NCI-H82 (cell line): ENCODE measurements at places on chromosomes 16 and 17.
A peak's percentile ranks its signal among the peaks of the same experiment; 100 is the strongest.

GRCh38 chr16:87431926-87432325 is 39.8 kb downstream of the MAP1LC3B start:
- no peak for DNase-seq

DNA sequence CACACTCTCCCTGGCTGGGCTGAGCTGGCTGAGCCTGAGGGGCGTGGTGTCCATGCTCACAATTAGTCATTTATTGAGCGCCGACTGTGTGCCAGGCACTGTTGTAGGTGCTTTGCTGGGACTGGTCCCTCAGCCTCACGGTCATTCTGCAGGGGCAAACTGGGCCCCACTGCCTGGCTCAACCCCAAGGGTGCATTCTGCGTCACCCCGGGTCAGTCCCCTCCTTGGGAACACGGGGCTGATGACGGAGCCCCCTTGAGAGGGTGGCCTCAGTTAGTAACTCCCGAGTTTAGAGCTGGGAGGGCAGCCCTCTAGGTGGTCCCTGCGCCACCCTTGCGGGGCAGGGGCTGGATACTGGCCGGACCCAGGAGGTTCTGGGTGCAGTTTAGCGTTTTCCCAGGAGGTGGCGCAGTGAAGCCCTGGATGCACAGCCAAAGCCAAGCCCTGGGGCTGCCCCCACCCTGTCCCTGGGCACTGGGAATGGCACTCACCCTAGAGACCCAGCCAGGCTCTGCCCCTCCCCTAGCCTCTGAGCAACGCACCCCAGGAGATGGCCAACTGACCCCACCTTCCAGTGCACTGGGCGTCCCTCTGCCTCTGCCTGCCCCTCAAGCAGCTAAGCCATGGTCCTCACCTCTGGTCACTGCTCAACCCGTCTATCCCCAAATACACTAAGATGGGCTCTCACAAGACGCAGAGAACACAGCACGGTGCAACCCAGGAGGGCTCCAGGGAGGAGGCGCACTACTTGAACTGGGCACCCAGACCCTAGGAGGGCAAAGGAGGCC is 243.2 kb upstream of the GSE1 start:
- peak; percentile 66 for DNase-seq

DNA sequence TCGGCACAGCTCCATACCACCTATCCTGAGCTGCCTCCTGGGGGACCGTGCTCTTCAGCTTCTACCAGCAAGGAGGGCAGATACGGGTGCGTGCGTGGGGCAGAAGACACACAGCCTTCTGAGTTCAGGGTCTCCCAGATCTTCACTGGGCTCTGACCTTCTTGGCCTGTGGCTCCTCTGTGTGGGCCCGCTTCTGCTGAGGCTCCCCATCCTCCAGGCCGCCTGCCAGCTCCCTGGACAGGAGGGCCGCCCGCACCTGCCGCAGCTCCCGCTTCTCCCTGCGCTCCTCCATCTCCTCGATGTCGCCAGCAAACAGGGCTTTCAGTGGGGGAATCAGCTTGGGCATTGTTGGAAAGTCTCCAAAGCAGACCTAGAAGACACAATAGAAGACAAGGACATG is 25.2 kb downstream of the ELAC2 start:
- DNase-seq = no peak

GRCh38 chr17:81249223-81250040 is 10.3 kb downstream of the NDUFAF8 start:
- DNase-seq = peak; percentile 56

DNA sequence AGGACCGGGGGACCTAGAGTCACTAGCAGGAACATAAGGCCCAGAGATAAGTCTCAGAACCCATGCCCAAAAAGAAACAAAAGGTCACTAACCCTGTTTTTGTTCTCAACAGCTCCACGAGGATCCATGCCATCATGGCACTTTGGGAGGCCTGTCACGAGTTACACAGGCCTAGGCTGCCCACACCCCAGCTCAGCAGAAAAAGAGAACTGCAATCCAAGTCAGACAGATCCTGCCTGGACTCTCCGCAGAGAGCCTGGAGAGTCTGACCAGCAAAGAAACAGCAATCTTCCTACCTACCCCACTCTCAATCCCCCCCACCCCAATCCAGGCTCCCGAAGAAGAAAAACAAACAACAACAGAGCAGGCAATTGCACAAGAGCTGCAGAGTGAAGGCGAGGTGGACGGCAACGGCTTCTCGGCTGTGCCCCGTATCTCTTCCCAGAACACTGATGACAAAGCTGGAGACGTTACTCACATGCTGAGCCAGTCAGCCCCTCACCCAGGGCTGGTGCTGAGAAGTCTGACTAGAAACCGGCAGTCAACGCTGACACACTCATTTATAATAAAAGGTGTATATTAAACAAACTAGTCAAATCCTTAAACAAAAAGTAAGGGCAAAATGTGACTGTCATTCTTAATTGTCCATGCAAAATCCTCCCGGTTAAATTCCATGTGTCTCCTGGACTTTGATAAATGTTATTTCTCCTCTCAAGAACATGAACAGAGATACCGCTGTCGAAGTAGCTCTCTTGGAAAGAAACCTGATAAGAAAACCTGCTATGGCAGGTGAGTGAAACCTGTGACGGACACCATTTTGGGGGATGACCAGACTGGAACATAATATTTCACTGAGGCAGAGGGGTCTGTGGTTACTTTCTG is 89.3 kb downstream of the SMG6 start:
- DNase-seq = no peak

- no peak for DNase-seq
Observed at GRCh38 chr16:81384006-81384405, 60.6 kb upstream of the CMIP start.

- no peak for DNase-seq
Observed at GRCh38 chr17:32604966-32605365, 118.2 kb downstream of the CDK5R1 start.

DNA sequence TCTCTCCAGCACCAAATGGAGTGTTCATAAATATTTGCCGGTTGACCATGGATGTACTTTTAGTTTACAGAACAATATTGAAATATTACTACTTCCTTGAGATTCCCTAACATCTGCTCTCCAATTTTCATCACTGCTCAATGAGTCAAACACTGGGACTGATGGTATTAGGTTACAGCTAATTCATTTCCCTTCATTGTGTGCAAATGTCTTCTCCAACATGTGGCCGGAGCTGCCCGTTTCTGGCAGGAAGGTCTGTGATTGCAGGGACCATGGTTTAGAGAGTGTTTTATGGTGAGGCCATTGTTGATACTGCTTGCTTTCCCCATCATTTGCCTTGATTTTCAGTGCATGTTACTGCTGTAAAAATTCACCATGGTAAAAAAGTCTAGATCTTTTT is 209.3 kb downstream of the HS3ST3B1 start:
- DNase-seq = no peak

GRCh38 chr17:76254275-76254674 is 10.9 kb upstream of the UBALD2 start:
- no peak for DNase-seq

DNA sequence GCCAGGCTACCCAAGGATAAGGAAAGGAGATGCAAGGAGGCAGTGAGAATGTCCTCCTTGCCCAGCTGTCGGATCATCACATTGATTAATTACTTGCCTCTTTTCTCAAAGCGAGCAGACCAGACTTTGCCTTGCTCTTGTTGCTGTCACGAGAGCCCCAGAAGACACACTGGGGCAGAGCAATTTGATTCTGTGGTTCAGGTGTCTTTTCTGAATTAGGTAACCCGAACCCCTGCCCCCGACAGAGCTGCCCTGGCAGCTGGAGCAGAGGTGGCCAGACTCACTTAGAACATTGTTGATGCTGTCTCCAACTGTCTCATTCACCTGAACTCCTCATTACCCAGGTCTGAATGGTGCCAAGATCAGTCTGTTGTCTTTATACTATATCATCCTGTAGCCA is 34.3 kb downstream of the VAT1L start:
- DNase-seq = peak; percentile 35

DNA sequence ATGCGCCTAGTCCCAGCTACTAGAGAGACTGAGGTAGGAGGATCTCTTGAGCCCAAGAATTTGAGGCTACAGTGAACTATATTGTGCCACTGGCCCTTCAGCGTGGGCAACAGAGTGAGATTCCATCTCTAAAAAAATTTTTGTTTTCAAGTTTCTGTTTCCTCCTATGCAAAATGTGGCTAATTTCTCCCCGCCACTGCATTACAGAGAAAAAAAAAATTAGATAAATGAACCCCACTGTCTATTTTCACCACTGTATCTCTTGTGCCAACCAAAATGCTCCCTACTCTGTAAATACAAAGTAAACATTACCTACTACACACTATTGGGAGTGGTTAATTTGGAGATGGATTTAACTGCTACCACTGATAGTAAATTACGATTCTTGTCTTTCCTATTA is 2.0 kb downstream of the MARF1 start:
- no peak for DNase-seq

GRCh38 chr17:40327735-40328385 is 18.9 kb downstream of the RARA start:
- DNase-seq = no peak

- DNase-seq = no peak
Observed at GRCh38 chr17:50447870-50448595, 20.6 kb downstream of the CHAD start.

DNA sequence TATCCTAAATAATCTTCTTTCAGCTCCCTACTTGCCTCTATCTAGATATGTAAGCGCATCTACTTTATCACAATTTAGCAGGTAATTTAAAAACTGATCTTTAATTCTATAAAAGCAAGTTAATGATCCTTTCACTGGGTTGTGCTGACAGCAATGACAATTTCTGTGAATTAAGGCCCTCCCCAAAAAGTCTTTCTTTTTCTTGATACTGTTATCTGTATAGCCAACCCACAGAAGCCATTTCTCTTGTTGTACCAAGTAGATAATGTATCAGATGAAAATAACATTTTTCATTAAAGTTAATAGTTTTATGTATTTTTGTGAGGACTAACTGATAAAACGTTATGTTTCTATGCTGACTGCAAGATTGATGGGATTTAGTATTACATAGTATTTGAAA is 3.8 kb downstream of the ZPBP2 start:
- DNase-seq = no peak

DNA sequence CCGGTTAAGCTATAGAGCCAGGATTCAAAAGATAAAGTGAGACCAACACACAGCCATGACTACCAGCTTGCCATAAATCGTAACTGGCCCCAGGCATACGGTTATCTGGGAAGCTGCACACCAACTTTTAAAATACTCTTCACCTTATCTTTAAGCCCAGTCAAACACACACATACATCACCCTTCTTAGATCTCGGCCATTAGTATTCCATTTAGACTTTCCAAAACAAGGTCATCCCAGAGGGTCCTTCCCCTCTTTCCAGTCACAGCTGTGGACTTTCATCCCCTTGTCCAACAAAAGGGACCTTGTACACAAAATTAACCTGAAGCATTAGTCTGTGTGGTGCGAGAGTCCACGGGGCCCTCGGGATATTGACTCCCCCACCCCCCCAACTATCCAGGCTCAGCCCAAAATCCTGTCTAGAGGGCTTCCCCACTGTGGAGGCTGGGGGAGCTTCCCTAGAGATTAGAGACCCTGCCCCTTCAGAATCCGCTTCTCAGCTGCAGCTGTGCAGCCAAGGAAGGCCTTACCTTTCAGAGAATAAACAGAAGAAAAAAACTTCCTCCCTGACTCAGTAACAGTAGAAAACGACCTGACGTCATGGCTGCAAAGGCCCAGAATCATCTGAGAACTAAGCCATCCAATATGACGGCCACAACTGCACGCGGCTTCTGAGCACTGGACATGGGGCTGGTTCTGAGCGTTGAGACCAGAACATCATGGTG is 9.9 kb downstream of the ZFHX3 start:
- no peak for DNase-seq

DNA sequence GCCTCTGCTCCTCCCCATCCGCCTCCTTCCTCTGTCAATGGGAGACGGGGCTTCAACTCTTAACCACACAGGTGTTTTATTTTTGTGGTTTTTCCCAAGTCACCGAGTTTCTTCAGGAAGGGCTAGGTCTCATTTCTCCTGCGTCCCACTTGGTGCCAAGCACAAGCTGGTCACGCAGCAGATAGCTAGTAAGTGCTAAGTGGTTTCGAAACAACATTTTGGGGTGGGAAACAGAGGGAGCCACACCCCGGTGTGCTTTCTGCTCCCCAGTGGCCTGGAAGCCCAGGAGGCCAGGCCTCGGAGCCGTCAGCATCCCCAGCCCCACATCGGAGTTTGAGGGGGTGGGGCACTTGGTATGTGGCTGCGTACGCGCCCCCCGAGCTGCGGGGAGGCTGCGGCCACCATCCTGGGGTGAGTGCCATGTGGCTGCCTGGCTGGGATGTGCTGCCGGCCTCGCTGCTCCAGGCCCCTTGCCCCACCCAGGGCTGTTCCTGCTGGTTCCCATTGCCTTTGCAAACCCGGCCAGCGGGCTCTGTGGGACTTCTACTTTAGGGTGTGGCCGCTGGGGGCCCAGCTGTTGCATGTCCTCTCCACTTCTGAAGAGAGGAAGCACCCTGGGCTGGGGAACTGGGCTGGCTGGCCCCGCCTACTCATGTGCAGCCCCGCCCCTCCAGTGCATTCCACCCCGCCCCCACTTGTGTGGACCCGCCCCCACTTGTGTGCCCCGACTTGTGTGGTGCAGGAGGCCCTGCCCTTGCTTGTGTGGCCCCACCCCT is 55.6 kb downstream of the BAIAP2 start:
- peak; percentile 53 for DNase-seq
